ENCODE measurements at places on chromosomes 4 and X.

DNA sequence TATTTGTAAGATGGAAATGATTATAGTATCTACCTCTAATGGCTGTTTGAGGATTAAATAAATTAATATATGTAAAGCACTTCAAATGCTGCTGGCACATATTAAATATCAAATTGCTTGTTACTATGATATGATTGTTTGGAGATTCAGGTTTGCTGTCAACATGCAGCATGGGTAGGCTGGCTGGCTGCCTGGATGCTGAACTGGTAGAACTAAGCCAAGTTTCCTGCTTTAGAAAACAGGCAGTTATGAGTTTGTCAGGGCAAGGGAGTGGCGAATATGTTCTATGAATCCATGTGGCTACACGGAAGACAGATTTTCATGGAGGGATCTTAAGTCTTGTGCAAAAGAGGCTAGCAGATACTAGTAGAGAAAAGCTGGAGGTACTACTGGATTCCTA lies 239.6 kb downstream of the GBA3 start:
- DNase-seq = no peak

DNA sequence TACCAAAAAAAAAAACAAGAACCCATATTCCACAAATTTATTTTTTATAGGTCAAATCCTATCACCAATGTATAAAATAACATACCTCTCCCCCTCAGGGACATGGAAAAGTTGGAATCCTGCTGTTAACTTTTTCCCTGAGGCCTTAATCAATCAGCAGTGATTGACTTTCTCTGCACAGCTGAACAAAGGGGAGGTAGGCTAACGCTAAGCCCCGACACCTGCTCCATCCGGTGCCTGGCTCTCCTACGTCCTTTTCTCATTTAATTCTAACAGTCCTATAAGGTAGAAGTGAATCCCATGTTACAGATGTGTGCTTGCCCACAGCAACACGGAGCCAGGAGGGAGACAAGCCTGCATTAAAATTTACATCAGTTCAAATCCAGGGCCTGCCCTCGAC lies 2.8 kb downstream of the CENPU start:
- no peak for DNase-seq

DNA sequence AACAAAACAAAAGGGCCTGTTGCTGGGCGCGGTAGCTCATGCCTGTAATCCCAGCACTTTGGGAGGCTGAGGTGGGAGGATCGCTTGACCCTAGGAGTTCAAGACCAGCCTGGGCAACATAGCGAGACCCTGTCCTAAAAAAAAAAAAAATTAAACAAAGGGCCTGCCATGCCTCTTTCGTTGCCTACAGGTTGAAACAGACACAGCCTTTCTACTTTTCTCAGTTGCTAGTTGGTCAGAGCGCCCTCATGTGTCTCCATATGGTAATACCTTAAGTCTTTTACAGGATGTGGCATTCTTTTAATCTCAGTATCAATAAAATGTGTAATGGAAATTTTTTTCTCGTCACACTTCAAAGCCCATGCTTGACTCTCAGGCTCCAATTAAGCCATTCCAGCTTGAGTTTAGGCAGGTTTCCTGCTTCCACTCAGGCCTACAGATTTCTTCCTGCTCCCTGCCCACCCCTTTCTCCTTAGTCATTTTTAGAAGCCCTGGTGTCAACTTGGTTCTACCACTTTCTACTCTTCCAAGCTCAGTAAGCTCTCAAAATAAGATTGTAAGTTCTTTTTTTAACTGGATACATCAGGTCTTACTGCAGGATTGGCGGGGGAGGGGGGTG lies 4.6 kb upstream of the SOWAHD start:
- no peak for DNase-seq

DNA sequence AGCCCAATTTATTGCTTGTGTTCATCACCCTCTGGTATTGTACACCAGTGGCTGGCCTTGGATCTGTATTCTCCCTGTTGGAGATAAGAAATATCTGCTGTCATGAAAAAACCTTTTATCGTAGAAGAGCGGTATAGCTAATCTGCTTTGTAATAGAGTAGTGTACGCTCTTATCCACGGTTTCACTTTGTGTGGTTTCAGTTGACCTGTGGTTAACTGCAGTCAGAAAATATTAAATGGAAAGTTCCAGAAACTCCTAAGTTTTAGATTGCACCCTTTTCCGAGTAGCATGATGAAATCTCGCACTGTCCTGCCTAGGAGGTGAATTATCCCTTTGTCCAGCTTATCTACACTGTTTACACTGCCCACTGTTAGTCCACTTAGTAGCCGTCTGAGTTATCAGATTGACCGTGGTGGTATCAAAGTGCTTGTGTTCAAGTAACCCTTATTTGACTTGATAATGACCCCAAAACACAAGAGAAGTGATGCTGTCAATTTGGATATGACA lies 42.4 kb downstream of the KDM6A start:
- no peak for DNase-seq

GRCh38 chr4:15348236-15348635 lies 79.6 kb upstream of the C1QTNF7 start:
- no peak for DNase-seq

- DNase-seq = no peak
Observed at GRCh38 chr4:81380437-81380836, 91.3 kb downstream of the RASGEF1B start.

GRCh38 chrX:109635146-109635545 lies 10.2 kb upstream of the KCNE5 start:
- peak; percentile 9 for DNase-seq

DNA sequence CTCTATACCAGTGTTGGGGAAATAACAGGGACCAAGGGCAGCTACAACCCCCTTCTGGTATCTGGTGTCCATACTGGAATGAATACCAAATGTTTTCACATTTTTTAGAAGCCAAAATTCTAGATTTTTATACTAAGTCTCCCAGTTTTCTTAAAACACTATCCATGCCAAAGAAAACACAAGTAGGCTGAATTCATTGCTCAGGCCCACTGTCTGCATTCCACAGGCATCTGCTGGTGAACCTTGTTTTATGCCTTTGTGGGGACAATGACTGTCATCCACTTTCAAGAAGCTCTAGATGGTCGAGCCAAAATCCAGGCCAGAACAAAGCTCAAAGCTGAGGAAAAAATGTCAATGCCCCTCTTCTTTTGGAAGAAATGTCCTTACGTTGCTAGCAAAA lies 213.4 kb upstream of the RASGEF1B start:
- no peak for DNase-seq

GRCh38 chr4:8920969-8921368 lies 49.3 kb upstream of the HMX1 start:
- DNase-seq = no peak

GRCh38 chr4:99921174-99921573 lies 25.2 kb downstream of the DNAJB14 start:
- no peak for DNase-seq

GRCh38 chr4:8269535-8270417 lies at the start of gene HTRA3:
Gene HTRA3, plus strand, starts transcription at chr4:8269754. Its CDS starts 215 bp downstream, at chr4:8269969.
- DNase-seq = peak; percentile 33

DNA sequence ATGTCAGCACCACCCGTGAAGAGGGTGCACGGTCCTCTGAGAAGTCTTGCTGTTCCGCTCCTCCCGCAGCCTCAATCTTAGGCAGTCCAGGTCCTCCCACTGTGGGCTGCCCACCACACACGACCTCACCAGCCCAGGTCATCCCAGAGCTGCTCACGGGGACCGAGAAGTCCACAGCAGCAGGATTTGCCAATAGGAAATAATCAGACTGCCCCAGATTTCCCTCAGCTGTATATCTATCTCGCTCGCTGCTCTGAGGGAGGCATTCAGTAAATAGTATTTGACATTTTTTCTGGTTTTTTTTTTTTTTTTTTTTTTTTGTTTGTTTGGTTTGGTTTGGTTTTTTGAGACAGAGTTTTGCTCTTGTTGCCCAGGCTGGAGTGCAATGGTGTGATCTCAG lies 83.8 kb downstream of the STOX2 start:
- DNase-seq = no peak

GRCh38 chr4:48268956-48269860 lies at the start of gene TEC:
Gene TEC, minus strand, starts transcription at chr4:48269838. Its CDS starts 41,224 bp downstream, at chr4:48228614.
- peak; percentile 18 for DNase-seq

DNA sequence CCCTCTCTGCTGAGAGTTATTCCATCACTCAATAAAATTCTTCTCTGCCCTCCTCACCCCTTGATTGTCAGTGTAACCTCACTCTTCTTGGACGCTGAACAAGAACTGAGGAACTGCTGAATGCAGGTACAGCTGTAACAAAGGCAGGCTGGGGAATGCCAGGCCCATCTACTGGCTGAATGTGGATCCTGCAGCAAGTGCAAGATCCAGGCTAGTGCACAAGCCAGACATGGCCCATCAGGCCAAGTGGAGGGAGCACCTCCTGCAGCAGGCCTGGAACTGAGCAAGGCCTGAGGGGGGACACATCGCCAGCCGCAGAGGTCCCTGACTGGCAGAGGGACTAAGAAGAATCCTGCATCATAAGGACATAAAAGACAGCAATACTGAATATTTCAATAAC lies 411.8 kb upstream of the PCDH10 start:
- no peak for DNase-seq

GRCh38 chrX:36083256-36083655 lies 163.7 kb downstream of the CFAP47 start:
- no peak for DNase-seq

GRCh38 chr4:152665691-152666395 lies 14.0 kb downstream of the TMEM154 start:
- DNase-seq = no peak

- no peak for DNase-seq
Observed at GRCh38 chrX:133335027-133335426, 80.3 kb downstream of the GPC4 start.

- DNase-seq = no peak
Observed at GRCh38 chrX:108323751-108324150, 114.5 kb downstream of the COL4A6 start.

DNA sequence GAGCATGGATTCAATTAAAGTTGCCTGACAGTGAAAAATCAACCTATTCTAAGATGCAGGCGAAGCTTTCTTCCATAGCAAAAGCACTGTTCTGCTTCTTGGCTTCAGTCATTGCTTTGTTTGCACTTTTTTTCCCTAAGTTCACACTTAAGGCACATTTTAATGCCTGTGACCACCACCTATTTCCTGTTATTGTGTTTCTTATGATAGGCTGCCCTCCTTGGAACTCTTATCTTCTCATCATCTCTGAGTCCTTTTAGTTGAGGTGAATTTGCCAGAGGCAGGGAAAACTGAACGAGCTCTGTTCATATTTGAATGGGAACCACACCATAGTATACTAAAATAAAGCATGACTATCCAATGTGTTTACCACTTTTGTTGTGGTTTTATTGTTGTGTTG lies 119.8 kb downstream of the SPCS3 start:
- DNase-seq = no peak

- DNase-seq = no peak
Observed at GRCh38 chrX:21528076-21528475, 130.1 kb downstream of the KLHL34 start.

GRCh38 chr4:98778206-98778605 lies 119.8 kb upstream of the TSPAN5 start:
- no peak for DNase-seq

DNA sequence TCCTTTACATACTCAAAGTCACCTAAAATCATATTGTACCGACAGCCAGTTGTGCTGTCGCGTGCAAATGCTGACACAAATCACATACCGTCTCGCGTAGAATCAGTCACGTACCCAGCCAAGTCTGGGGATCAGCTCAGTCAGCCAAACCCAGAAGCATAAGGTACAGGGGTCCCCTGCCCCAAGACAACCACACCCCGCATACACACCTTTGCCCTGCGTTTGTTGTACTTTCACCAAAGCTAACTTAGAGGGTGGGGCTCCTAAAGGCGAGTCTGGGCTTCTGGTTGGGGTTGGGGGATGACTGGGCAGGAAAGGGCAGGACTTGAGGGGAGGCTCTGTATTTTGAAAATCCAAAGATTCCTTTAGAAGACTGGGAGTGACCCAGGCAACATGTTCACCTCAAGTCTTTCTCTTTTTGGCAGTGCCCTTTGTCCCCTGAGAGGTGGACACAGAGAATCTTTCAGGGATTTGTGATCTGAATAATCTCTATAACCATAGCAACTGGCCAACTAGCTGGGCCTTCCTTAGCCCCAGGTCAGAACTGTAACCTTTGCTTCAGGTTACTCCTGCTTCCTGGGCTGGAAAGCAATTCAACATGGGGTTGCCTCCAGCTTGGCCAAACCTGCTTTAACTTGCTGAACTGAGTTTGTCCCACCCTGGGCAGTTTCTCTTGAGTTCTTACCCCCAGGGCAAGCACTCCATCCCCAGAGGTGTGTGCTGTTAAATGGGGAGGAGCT lies 992 bp downstream of the GDPD2 start:
- no peak for DNase-seq

DNA sequence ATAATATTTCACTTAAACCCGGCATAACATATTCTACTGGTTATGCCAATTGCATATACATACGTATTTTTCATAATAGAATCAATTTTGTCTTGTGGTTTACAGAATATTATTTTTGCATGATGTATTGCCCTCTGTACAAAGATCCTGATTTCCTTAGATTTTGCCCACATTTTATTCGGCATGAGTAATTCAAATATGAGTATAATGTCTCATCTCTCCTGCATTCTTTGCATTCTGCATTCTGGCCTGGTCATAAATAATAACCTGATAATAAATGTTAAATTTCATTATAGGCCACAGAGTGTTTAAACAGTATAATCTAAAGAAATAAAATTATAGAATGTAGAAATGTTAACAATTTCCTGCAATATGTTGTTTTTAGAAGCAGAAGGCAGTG lies 205.3 kb downstream of the TLL1 start:
- no peak for DNase-seq

- no peak for DNase-seq
Observed at GRCh38 chr4:157204634-157205244, 15.8 kb upstream of the GRIA2 start.

DNA sequence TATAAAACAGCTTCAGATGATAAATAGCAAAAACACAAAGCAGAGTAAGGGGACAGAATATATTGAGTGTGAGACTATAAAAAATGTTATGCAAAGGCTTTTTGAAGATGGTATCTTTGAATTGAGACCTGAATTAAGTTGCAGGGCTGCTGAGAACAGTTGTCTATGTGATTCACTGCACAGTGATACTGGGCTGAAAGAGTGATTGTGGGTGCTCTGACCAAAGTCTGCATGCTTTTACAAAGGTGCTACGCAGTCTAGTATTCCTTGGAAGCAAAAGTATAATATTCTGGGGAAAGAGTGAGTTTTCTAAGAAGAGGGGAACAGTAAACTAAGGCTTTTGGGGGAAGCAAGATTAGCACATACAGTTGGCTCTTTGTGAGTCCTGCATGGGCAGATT lies 234.0 kb downstream of the ARHGAP10 start:
- no peak for DNase-seq

- no peak for DNase-seq
Observed at GRCh38 chrX:29136904-29137303, 549.7 kb downstream of the IL1RAPL1 start.

DNA sequence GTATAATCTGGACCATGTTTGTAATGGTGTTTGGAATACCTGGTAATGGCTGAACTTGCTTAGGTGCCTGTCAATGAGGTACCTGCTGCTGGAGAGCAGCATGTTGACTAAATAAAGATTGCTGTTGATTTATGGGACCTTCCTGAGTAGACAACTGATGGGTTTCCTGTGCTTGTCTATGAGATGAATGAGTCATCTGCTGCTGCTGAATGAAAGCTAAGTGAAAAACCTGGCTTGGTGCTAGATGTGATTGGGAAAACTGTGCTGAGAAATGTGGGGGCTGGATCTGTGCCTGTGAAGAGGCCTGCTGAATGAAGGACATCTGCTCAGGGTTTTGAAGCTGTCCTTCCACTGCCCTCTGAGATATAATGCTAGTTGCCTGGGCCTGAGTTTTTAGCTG lies 69.6 kb downstream of the WNK3 start:
- DNase-seq = no peak
